ENCODE measurements at places on chromosomes 7 and 10. TPM values are rescaled to one million over a fixed set of nuclear protein-coding genes. Genes with fewer than 3 reads are reported as not detected.

- DNase-seq = no peak
- H3K27ac ChIP-seq = no peak overlapping the region
- H3K4me3 ChIP-seq = no peak overlapping the region
- no peaks in the 10 kb centered on the region for H3K36me3 ChIP-seq
Measured at GRCh38 chr10:131574707-131575430, 263.3 kb upstream of the TCERG1L start.

DNA sequence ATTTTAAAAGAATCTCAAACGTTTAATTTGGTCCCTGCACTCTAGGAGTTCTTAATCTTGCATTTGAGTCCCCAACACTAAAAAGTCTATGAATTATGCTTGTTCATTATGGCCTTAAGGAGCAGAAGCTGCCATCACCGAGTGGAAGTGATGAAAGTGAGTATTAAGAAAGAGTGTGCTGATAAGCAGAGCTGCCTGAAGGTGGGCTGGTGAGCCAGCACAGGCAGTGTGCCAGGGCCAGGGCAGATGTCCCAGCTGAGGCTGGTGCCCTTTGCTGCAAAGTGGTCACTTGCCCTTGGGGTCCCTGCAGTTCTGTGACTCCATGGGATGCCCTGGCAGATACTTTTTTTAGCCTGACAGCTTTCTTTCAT lies 72.9 kb upstream of the LOXL4 start:
- no peaks in the 10 kb centered on the region for H3K36me3 ChIP-seq
- H3K27ac ChIP-seq = no peak overlapping the region
- H3K4me3 ChIP-seq = no peak overlapping the region
- DNase-seq = no peak
- peaks cover 10% of the 10 kb centered on the region for H3K4me1 ChIP-seq

The DLG5 gene
- total RNA-seq = 19.3 TPM

DNA sequence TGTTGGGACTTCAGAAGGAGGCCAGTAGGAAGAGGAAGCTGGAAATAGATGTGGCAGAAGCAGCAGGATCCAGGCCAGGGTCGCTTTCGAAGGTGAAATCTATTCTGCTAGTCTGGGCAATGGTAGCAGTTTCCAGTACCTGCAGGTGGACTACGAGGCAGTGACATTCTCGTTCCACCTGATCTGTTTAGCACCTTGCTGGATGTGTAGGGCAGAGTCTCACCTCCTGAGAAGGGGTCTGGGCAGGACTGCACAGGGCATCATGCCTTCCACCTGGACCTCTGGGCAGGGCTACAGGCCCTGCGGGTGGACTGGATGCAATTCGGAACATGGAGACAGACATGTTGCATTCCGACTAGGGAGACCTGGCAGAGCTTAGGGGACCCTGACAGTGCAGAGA lies 254.8 kb upstream of the ZNF32 start:
- peaks cover 5% of the 10 kb centered on the region for H3K4me1 ChIP-seq
- H3K27me3 ChIP-seq = no peaks in the 10 kb centered on the region
- H3K36me3 ChIP-seq = no peaks in the 10 kb centered on the region
- no peak overlapping the region for H3K27ac ChIP-seq

GRCh38 chr7:17315974-17316373 lies 17.5 kb downstream of the AHR start:
- H3K27ac ChIP-seq = no peak overlapping the region
- H3K27me3 ChIP-seq = no peaks in the 10 kb centered on the region
- H3K36me3 ChIP-seq = peaks cover 16% of the 10 kb centered on the region
- H3K4me3 ChIP-seq = no peak overlapping the region
- H3K4me1 ChIP-seq = peaks cover 39% of the 10 kb centered on the region
- no peak for DNase-seq

DNA sequence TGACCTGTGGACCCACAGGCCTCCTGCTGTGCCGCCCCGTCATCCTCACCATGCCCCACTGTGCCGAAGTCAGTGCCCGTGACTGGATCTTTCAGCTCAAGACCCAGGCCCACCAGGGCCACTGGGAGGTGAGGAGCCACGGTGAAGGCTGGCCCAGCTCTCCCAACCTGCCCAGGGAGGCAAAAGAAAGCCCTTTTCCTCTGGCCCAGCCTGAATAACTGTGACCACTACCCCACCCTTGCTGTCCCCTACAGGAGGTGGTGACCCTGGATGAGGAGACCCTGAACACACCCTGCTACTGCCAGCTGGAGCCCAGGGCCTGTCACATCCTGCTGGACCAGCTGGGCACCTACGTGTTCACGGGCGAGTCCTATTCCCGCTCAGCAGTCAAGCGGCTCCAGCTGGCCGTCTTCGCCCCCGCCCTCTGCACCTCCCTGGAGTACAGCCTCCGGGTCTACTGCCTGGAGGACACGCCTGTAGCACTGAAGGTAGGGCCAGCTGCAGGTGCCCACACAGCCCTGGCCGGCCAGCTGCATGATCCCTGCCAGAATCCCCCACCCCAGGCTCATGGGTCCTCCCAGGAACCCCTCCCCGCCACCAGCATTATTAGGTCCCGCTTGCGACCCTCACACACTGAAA lies 25.5 kb upstream of the SLC29A3 start:
- no peak overlapping the region for H3K27ac ChIP-seq
- peaks cover 6% of the 10 kb centered on the region for H3K4me1 ChIP-seq
- H3K36me3 ChIP-seq = peaks cover 10% of the 10 kb centered on the region
- no peaks in the 10 kb centered on the region for H3K27me3 ChIP-seq
- peak; percentile 78 for DNase-seq
- no peak overlapping the region for H3K4me3 ChIP-seq

DNA sequence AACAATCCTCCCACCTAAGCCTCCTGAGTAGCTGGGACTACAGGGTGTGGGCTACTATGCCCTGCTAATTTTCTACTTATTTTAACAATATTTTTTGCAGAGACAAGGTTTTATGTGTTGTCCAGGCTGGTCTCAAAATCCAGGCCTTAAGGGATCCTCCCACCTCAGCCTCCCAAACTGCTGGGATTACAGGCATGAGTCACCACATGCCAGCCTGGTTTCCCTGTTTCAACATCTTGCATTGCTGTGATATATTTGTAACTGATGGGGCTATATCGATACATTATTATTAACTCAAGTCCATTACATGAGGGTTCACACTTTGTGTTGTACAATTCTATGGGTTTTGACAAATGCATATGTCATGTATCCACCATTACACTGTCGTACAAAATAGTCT lies 41.9 kb upstream of the OGDHL start:
- no peak overlapping the region for H3K27ac ChIP-seq
- H3K4me3 ChIP-seq = no peak overlapping the region
- DNase-seq = no peak

DNA sequence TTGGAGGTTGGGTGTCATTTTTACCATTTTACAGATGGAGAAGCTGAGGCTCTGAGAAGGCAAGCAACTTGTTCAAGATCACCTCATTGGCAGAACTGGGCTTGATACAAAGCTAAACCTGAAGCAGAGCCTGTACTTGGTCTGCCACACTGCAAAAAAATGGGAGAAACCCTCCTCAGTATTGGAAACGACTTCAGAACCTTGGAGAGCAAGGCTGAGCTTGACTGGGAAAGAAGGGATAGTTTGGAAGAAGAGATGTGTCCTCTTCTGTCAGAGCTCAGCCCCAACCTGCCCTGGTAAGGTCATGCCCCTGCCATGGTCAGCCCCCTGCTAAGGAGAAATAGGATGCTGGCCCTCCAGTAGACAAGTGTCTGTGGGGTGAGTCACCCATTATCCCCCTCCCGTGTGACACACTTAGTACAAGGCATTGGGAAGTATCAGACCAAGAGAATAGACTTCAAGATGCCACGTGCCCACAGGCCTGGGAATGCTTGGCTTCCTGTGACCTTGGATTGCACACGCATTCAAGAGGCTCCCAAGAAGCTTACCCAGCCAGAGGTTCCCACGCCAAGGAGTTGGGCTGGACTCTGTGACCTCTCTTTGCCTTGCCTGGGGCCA lies 56.2 kb upstream of the SMNDC1 start:
- no peak for DNase-seq
- H3K36me3 ChIP-seq = no peaks in the 10 kb centered on the region
- peaks cover 13% of the 10 kb centered on the region for H3K4me1 ChIP-seq

The TMEM229A gene
- total RNA-seq = not detected

DNA sequence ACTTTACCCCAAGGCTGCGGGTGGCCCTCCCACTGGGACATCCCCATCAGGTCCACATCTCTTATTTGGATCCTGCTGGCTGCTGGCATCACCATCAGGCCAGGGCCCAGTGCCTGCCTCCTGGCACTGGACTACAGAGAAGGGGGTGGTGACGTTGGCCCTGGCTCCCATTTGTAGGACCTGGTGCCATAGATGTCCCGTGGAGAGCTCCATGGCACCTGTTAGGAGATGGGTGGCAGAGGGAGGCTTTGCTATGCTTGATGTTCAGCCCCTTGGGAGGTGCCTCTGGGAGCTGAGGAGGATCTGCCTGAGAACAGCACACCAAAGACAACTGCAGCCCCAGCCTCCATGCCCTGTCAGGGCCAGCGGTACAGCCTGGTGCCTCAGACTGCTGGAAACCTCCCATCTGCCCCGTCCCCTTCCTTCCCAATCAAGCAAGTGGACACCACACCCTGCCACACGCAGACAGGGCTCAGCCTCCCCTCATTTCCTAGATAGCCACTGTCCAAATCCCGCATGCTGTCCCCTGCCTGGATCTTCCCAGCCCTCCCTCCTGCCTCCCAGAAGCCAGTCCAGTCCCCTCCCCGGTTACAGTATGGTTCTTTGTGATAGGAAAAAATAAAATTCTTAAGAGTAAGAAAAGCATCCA lies 230.0 kb upstream of the GRB10 start:
- peak; percentile 36 for DNase-seq
- H3K27ac ChIP-seq = no peak overlapping the region
- H3K4me1 ChIP-seq = no peaks in the 10 kb centered on the region
- H3K27me3 ChIP-seq = no peaks in the 10 kb centered on the region
- no peak overlapping the region for H3K4me3 ChIP-seq
- H3K36me3 ChIP-seq = no peaks in the 10 kb centered on the region

The CCAR1 gene
- total RNA-seq = 45.8 TPM

DNA sequence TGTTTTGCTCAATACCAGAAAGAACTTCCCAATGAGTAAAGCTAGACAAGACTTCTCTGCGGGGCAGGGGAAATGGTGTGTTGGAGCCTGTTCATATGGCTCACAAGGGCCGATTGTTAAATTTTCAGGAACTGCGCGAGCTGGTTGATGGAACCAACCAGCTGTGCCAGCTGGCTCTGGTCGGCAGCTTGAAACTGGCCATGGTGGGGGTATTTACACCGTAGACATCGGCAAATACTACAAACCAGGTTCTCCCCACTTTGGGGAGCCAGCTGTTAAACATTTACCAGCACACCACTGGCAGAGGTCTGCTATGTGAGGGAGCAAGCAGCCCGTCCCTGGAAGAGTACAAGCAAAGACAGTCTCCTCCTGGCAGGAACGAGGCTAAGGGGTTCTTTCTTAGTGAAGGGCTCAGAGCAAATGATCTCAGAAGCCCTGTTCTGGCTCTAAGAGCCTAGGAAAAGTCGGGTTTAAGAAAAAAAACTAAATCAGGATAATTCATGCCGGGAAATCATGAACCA lies 8.8 kb upstream of the ZMIZ1 start:
- H3K4me3 ChIP-seq = no peak overlapping the region
- no peaks in the 10 kb centered on the region for H3K36me3 ChIP-seq
- no peak overlapping the region for H3K27ac ChIP-seq
- peaks cover 10% of the 10 kb centered on the region for H3K4me1 ChIP-seq

- no peak for DNase-seq
- no peaks in the 10 kb centered on the region for H3K4me1 ChIP-seq
- no peaks in the 10 kb centered on the region for H3K36me3 ChIP-seq
Measured at GRCh38 chr10:23294638-23295247, 49.9 kb downstream of the C10orf67 start.

DNA sequence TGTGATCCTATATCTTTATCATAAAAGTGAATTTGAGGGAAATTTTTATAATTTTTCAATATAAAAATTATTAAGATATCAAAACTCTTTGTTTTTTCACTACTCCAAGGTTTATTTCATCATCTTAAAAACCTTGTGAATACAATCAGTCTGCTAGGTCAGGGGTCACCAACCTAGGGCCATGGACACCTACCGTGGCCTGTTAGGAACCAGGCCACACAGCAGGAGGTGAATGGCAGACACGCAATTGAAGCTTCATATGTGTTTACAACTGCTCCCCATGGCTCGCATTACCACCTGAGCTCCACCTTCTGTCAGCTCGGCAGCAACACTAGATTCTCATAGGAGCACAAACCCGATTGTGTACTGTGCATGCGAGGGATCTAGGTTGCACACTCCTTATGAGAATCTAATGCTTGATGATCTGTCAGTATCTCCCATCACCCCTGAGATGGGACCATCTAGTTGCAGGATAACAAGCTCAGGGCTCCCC lies 271.2 kb upstream of the C7orf33 start:
- no peak overlapping the region for H3K27ac ChIP-seq
- no peak overlapping the region for H3K4me3 ChIP-seq
- H3K4me1 ChIP-seq = no peaks in the 10 kb centered on the region
- H3K36me3 ChIP-seq = no peaks in the 10 kb centered on the region
- no peaks in the 10 kb centered on the region for H3K27me3 ChIP-seq

The HABP2 gene
- 3.6 TPM for total RNA-seq

Data from upper lobe of right lung (tissue), 1 donor.